ENCODE measurements at places on chromosomes 12 and 14.

DNA sequence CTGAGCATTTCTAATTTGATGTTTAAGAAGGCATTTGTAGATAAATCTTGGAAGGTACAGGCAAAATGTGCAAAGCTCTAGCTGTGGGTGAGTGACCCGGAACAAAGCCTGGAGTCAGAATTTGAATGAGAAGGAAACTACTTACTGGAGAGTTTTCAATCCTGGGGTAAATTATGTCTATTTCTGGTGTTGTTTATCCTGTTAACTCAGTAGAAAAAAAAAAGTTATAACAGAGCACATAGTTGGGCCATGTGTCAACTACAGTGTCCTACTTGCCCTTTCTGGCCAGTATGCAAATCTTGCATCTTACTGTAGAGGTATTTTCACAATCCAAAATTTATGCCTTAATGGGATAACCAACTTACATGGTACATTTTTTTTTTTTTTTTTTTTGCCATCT lies 182.3 kb downstream of the SYNE2 start:
- DNase-seq: no peak

DNA sequence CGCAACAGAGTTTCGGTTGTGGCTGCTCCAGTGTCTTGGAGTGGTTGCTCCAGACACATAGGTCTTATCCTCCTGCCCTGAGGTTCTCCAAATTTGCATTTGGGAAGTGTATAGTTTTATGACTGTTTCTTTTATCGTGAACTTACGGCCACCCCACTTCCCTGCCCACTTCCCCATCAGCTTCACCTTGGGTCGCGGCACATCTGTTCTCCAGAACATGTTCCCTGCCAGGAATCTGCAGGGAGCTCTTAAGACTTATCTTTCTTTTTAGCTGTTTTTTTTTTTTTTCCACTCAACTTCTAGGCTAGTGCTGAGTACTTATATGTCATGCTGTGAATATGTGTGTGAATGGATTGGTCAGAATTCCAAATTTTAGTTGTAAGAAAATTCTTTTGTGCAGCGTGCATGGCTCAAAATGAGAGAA lies 75.4 kb downstream of the ETV6 start:
- DNase-seq: no peak

DNA sequence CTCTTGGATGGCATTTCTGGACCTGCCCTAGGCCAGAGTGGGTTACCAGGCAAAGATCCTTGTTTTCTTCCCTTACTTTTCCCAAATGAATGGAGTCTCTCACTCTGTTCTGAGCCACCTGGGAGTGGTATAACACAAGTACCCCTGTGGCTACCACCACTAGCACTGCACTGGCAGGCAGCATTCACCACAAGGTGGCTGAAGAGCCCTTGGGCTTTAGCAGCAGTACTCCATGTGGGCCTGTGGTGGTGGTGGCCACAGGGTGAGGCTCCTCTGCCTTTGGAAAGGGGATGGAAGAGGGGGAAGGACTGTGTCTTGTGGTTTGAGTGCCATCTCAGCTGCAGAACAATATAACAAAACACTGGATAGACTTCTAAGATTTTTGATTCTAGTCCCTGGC lies 38.1 kb upstream of the LMNTD1 start:
- no peak for DNase-seq

DNA sequence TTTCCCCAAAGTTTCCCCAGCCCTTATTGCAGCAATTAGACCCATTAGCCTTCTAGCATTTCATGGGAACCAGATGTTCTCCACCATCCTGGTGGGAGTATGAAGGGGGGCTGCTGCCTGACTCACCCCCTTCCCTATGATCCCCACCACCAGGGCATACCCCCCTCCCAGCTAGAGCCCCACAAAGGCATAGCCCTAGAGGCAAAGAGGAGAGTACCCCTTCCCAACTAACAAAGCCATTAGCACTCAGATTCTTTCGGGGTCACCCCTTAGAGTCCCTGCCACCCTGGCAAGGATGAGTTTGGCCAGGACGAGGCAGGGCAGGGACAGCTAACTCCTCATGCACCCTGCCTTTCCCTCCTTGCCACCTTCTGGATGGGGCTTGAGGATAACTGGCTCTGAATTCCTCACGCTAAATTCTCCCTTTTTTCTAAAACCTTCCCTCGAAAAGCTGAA lies 9.2 kb downstream of the RARG start:
- no peak for DNase-seq

DNA sequence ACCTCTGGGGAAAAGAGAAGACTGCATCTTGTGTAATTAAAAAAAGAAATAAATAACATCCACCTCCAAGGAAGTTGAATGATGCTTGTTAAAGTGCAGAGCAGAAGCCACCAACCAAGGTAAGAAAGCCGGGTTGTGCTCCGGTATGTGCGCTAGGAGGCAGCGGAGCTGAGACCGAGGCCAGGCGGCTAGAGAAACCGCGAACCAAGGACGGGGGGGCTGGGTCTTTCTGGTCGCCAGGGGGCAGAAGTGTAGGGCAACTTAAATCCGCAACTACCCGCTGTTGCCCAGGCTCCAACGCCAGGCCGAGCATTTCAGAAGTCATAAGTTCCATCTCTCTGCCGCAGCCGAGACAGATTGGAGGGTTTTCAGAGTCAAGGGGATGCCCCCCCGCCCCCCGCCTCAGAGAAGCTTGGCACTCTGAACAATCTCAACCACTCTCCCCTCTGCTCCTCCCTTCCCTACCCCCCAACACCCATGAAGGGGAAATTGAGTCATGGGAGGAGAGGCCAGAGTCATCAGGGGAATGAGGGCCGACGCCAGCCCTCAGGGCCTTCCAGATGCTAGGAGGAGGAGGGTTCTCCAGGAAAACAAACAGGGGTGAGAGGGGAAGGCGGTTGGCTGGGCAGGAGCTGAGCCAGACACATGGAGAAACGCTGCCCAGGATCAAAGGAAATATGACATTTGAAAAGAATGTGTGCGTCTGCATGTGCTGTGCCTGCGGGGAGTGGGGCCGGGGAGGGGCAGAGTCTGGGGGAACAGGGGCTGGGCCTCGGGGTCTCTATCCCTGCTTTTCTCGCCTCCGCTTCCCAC lies 2.2 kb upstream of the NFATC4 start:
- peak; percentile 78 for DNase-seq

- no peak for DNase-seq
These were observed 277.4 kb upstream of the SOX5 start for GRCh38 chr12:24226745-24227350.

DNA sequence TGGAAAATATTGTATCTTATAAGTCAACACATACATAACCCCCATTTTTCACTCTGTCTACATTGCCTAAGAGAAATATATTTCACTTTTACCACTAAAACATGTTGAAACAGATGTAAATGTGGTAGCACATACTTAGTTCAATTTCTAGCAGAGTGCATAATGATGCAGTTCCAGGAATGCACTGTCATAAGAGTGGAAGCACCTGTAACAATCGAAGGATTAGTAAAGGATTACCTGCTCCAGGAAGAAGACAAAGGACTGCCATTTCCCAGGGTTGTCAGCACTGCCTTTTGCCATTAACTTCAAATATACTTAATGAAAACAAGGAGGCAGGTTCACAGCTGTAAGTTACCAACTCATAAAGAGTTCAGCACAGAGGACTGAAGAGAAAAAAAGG lies 24.6 kb downstream of the DAD1 start:
- no peak for DNase-seq

- no peak for DNase-seq
These were observed 17.7 kb downstream of the NGDN start for GRCh38 chr14:23487216-23487615.

- no peak for DNase-seq
These were observed 182.9 kb downstream of the EXOC5 start for GRCh38 chr14:57085801-57086200.

GRCh38 chr14:68951035-68951797 lies 27.9 kb downstream of the ACTN1 start:
- peak; percentile 73 for DNase-seq

DNA sequence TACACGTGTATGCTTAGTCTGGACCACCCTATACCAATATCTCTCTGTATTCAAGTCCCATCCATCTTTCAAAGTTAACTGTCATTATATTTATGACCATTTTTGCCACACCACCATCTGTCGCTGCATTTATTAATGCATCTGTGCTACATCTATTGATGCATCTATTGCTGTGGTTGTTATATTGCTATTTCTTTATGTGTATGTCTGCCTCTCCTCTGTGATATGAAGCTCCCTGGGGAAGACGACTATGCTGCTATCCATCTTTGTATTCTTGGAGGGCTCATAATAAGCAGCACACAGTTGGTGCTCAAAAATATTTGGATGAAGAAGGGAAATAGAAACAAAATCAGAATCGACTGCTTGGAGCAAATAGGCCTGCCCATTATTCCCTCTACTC lies 357.6 kb downstream of the RPS29 start:
- no peak for DNase-seq

DNA sequence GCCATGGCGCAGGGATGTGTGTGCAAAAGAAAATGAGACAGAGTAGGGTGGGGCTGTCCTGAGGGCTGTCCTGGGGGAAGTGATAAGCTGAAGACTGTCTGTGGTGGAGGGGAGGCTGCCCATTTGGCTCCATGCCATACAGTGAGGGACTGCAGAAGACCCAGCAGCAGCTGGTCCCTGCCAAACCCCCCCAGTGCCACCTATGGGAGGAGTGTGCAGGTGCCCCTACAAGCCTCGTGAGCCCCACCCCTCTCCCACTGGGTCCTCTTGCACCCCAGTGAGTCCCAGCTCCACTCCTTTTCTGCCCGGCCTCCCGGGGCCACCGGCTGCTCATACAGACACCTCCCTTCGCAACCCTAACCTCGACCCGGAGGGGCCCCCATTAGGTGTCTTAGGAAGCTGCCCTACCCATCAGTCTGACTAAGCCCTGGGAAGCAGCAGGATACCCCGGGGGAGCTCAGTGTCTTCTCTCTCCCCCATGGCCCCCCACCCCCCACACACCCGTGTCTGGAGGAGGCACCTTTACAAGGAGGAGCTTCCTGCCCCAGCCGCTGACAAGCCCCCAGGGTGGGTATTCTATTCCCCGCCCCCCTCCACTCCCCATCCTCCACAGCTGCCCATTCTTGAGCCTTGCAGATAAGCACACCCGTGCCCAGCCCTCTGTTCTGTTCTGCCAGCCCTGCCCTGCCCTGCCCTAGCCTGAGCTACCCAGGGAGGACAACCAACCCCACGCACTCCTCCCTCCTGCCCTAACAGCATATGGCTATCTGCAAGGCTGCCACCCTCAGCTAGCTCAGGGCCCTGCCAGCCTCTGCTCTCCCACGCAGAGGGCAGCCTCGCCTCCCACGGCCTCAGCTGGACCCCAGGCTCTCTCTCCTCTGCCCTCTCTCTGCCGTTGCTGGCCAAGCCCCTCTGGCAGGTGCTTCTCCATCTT lies 41.9 kb downstream of the SLC6A12 start:
- DNase-seq: no peak

- no peak for DNase-seq
These were observed 368.4 kb downstream of the ATP23 start for GRCh38 chr12:58309806-58310205.

DNA sequence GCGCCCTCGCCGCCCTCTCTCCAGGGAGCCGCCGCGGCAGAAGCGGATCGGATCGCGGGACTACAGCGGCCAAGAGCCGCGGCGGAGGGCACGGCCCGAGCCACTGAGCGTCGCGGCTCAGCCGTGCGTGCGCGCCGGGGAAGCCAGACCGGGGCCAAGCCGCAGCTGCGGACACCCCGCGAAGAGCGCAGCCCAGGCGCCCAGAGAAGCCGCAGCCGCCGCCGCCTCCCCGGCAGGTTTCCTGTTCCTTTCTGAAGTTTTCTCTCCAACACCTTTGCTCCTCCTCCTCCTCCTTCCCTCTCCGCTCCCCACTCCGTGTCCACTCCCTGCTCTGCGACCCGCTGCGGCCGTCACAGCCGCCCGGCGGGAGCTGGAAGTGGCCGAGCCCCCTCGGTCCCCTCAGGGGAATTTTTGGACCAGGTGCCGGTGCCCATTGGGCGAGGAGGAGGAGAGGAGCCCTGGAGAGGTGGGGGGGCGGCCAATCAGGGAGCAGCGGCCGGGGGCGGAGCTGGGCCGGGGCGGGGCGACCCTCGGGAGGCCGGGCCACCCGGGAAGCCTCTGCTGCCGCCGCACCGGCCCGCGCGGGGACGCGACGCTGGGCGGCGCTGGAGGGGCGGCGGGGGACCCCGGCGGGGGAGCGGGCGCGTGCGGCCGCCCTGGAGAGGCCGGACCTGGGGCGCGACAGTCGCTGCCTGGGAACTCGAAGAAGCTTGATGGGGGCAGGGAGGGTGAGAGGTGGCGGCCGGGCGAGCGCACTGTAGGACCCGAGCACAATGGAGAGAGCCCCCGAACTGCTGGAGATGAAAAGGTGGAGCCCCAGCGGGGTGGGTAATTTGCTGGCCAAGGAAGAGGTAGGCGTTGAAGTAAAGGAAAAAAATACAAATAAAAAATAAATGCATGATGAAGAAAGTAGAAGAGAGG lies at the start of gene ITPR2:
ITPR2 (minus strand) TSS at position 373 of the 921 bp plus-strand sequence. CDS start 413 bp downstream, outside the sequence.
- DNase-seq: peak; percentile 91

- DNase-seq: no peak
These were observed 401.4 kb downstream of the RPL10L start for GRCh38 chr14:46250113-46250703.

GRCh38 chr12:121165316-121165715 lies 32.6 kb downstream of the P2RX7 start:
- DNase-seq: no peak

DNA sequence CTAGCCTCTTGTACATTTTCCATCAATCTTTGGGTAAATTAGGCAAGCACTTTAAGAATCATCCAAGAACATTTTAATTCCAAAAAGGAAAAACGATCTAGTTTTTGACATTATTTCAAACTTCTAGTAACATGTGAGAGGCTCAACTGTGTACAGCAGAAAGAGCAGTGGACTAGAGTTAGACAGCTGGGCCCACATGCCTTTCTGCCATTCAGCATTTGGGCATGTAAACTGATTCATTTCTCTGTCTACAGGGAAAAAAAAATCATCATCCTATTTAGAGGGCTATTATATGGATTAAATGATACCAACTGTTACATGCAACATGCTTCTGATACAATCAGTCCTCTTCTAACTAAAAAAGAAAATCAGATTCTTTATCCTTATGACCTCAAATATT lies 17.7 kb downstream of the ATP2B1 start:
- DNase-seq: no peak

DNA sequence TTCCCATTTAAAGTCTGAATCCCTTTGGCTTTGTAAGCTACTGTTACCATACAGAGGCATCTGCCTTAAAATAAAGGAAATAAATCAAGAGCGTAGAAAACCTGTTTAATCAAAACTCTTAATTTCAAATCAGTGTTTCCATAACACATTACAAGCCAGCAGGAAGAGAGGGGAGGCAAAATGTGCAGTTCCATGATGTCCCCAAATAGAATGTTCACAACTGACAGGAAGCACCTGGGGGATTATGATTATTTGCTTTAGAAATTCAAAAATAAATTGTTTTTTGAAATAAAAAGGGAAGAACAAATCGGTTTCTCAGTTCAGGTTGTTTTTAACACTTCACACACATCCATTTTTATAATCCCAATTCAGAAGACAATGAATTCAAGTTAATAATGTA lies 21.4 kb downstream of the SOCS2 start:
- no peak for DNase-seq

- DNase-seq: no peak
These were observed 138.1 kb downstream of the TMEM117 start for GRCh38 chr12:43973993-43974392.

- DNase-seq: no peak
These were observed 925 bp upstream of the MIPOL1 start for GRCh38 chr14:37196604-37197420.
